Eye (tissue), 1 donor: ENCODE measurements at places on chromosomes 6 and 20.
A peak's percentile ranks its signal among the peaks of the same experiment; 100 is the strongest.

- peak; percentile 32 for DNase-seq
These were observed 3.0 kb upstream of the CDH26 start for GRCh38 chr20:59955131-59955796.

- no peak for DNase-seq
These were observed 29.7 kb upstream of the GFOD1 start for GRCh38 chr6:13517116-13517515.

- no peak for DNase-seq
These were observed 252.6 kb upstream of the SUPT3H start for GRCh38 chr6:45630314-45630713.

DNA sequence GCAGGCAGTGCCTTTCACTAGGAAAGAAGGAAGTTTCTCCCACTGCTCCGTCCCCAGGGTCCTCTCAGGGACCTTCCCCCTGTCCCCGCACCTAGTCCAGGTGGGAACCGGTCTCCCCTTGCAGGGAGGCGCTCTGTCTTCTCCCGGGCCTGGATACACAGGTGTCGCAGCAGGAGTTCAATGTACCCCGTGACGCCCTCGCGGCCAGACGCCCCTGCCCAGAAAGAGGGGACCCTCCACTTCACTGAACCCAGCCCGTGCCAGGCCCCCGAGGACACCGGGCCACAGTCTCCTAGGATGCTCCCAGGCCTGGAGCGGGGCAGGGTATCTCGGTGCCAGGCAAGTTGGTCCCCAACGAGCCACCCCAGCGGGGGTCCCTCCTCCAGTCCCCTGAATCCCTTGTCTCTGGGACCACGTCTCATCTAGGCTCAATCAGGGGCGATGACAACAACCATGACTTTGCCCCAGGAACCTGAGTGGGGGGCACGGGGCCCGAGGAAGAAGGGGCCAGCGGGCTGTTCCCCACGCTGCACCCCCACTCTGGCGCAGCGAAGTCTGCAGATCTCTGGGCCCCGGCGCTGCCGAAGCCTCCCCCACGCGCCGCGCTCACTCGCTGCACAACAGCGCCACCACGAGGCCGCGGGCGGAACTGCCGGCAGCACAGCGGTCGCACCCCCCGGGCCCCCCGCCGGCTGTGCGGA lies 103.0 kb downstream of the EDN3 start:
- peak; percentile 91 for DNase-seq

DNA sequence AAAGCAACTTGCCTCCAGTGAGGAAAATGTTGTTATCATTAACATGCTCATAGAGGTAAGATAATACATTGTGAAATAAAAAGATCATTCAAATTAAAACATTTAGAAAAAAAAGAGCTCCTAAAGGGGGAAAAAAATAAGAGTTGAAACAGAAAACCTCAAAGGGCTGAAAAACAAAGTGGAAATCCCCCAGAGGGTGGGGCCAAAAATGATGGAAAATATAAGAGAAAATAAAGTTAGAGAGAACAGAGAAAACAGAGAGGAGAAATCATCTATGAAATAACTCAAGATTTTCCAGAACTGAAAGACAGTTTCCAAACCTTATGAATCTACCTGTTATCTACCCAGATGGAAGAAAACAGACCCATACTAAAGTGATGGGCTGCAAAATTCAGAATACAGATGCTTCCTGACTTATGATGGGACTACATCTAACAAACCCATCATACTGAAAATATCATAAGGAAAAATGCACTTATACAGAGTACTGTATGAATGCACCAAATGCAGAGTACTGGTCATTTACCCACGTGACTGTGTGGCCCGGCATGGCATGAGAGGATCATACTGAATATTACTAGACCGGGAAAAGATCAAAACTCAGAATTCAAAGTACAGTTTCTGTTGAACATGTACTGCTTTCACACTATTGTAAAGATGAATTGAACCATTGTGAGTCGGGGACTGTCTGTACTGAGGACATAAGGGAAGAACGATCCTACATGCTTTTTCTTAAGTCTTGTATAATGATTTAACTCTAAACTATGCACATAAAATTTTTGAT lies 4.0 kb downstream of the ZBTB24 start:
- no peak for DNase-seq

DNA sequence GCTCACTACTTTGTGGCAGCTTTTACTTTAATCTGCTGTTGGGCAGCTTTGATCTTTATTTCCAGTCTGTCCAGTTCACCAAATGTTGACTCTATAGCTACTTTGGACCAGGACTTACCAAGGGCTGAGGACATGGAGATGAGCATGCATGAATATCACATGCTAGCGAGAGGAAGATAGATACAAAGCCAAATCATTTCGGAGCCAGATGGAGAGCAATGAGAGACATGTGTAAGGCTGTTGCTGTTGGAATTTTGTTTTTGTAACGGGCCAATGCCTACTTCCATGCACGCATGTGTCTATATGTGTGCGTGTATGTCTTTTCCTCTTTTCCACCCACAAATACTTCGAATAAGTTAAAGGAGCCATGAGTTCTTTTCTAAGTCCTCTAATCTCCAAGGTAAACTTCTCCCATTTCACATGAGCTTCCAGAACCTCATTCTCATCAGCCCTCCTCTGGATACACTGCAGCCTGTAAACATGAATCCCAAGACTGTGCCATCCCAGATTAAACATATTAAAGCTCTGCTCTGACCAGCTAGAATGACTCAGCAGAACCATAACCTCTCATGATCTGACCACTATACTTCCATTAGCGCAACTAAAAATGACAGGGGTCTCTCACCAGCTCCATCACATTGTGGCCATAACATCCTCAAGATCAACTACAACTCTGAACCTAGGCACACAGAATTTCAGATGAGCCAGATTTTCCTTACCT lies 160.7 kb downstream of the LRFN2 start:
- peak; percentile 53 for DNase-seq

GRCh38 chr6:54327631-54328030 lies 19.4 kb downstream of the TINAG start:
- no peak for DNase-seq

GRCh38 chr6:145789443-145789842 lies 25.2 kb downstream of the FBXO30 start:
- no peak for DNase-seq

DNA sequence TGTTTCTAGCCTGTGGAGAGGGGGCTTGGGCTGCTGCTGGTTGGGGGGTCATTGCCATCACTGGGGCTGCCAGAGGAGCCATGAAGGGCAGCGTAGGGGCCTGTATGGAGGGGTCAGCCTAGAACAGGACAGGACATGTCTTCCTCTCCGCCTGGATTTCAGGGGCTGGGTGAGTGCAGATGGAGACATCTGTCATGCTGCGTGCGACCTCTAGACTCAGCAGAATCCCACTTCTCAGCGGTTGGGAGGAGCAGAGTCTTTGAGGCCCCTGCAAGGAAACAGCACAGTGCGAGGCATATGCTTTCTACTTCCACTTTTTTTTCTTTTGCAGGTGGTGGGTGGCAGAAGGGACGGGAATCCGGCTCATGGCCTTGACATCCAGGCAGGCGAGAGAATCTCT lies 67.9 kb downstream of the EZR start:
- no peak for DNase-seq

GRCh38 chr6:136750696-136751521 lies 41.4 kb downstream of the MAP3K5 start:
- DNase-seq, result no peak

- DNase-seq, result no peak
These were observed 102.0 kb downstream of the SAMD3 start for GRCh38 chr6:130120731-130121130.

- no peak for DNase-seq
These were observed 6.4 kb downstream of the TPMT start for GRCh38 chr6:18148304-18149025.

DNA sequence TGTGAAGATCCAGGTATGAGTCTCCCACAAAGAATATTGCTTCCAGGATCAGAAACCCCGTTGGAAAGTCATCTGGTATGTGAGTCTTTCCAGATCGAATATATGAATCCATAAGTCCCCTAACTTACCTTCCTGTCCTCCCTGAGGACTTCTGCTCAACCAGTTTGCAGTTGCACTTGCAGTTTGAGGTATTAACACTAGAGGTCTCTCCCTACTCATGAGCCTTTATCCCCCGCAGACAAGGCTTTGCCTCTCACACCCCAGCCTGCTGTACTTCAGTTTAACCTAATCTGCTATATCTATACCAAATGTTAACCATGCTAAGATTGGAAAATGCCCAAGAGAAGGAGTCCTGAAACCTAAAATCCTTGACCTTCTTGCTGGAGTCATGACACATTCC lies 135.3 kb upstream of the DEFB112 start:
- peak; percentile 70 for DNase-seq

DNA sequence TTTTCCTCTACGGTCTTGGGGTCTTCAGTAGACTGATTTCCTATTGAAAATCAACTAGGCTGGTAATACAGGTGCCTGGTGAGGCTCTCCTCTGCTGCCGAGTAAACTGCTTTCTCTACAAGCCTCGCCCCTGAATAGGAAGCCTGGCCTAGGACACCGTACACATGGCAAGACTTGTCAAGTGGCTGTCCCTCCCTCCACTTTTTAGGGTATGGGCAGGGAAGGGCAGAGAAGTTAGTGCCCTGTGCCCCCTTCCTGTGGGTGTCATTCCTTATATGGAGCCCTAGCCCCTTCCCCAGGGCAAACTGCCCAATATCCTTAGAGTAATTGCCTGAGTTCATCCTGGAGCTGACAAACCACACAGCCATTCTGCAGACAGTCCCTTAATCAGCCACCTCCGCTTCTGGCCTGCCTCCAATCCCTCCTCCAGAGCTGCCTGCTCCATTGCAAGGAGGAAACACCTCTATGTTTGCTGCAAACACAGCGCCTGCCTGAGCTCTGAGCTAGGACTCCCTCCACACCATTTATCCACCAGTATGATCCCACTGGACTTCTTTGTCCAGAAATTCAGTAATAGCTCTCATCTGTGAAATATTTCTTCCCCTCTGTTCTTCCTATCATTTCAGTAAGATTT lies 93.1 kb downstream of the CHD6 start:
- peak; percentile 14 for DNase-seq

DNA sequence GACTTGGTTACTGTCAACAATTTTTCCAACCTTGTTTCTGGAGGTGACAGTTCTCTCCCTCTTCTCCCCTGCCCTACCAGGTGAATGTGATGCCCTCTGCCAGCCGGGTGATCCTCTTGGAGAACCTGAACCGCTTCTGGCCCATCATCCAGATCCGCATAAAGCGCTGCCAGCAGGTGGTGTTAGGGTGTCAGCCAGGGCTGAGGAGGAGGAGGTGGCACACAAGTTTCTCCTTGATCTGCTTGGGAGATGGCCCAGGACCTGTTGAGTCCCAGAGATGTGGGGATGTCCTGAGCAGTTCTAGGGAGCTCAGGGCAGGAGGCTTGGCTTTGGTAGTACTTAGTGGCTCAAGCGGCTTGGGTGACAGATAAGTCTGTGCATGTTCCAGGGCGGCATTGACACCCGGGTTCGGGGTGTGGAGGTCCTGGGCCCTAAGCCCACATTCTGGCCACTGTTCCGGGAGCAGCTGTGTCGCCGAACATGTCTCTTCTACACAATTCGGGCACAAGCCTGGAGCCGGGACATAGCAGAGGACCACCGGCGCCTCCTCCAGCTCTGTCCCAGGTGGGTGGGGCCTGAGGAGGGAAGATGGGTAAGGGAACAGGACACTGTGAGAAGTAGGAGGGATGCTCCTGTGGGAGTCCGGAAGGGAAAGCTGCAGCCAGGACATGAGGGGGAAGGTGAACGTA lies 21.2 kb downstream of the CUL9 start:
- DNase-seq, result no peak

GRCh38 chr6:78623554-78623953 lies 243.8 kb upstream of the IRAK1BP1 start:
- no peak for DNase-seq

DNA sequence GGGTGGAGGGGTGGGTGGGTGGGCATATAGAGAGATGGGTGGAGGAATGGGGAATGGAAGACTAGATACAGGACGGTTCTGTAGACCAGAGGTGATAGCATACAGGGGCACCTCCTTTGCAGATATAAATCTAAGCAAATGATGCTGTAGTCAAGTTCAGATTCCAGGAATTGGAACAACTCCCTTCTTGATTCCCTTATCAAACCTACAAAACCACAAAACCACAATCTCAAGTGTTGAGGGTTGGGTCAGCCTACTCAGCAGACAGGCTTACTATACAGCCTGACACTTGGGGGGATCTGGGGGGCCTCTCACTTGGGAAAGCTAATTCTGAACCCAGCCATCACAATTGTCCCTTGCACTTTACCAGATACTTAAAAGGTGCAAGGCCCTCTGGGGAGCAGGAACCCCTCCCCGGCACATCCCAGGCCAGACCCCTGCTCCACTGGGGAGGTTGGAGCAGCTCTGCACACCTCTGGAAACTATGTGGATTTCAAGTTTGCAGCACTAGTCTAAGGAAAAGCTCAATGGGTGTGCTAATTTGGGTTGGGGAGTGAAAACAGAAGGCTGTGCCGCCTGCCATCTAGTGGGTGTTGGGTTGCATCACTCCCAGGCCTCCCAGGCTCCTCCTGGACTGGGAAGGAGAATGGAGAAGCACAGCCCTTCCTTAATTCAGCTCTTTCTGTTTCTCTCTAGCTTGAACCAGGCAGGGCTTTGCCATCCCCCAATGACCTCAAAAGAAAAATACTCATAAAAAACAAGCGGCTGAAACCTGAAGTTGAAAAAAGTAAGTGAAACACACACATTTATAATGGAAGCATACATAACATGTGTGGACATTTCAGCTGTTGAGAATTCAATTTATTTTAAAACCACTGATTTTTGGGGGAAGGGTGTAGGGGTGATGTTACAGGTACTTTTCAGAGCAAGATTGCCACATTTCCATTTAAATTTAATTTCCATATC lies 121.2 kb upstream of the LAMP5 start:
- DNase-seq, result peak; percentile 84

- DNase-seq, result no peak
These were observed 4.4 kb upstream of the CST3 start for GRCh38 chr20:23641936-23642751.

DNA sequence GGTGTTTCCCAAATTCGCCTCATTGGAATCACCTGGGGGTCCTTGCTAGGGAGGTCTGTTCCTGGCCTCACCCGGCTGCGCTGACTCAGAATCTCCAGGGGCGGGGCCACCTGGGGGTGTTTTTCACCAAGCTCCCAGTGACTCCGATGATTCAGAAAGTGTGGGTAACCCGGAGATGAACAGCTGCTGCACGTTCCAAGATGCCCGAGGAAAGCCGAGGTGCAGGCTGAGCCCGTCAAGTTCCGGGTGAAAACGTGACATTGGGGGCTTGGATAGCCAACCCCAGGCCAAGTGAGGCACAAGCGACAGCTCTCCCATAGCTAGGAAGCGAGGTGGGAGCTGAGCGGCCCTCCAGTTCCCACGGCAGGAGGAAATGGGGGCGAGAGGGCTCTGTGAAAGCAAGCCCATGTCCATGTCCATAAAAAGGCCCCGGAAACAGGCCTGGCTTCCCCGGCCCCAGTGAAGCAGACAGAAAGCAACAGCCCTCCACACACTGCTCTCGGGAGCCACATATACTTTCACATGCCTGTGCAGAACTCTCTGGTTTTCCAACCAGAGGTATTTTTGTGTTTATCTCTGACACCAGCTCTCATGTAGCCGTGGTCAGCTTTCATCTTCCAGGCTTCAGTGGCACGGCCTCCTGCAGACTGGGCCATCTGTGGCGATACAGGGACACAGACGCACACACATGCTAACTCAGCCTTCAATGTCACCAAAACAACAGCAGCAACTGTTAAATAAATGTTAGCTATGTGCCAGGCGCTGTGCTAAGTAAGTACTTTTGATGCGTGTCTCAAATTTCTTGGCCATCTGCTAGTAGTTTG lies 90.7 kb upstream of the CCDC28A start:
- DNase-seq, result peak; percentile 56
